NCI-H1417 treated with DMSO at 0.1 percent for 48 hours (cell line): ENCODE measurements at places on chromosomes 7 and 10.

DNA sequence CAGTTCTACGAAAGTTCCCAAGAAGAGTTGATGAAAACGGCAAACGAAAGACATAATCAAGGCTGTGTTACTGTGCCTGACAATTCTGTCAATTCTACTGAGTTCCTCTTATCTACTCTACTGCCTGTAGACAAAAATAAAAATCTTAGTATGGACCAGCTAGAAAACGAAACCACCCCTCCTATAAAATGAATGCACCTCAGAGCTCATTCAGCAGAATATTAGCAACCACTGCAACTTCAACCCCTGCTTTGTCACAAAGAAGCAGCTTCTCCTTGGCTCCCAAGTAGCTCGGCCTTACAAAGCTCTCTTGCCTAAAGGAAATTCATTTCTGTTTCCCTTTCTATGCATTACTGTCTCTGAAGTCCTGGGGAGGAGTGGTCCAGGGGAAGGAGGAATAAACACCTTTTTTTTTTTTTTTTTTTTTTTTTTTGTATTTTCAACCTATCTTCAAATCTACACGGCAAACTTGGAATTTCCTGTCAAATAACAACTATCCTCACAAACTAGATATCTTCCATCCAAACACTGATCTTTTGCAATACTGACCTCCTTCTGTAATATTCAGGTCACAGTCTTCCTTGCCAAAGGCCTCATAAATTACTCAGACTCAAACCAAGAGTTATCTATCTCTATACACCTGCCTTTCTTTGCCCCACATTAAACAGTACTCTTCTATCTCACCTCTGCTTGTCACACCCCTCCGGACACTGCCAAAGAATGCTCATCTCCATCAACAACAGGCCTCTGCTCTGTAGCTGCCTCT is 74.3 kb downstream of the GLI3 start:
- no peak for DNase-seq

DNA sequence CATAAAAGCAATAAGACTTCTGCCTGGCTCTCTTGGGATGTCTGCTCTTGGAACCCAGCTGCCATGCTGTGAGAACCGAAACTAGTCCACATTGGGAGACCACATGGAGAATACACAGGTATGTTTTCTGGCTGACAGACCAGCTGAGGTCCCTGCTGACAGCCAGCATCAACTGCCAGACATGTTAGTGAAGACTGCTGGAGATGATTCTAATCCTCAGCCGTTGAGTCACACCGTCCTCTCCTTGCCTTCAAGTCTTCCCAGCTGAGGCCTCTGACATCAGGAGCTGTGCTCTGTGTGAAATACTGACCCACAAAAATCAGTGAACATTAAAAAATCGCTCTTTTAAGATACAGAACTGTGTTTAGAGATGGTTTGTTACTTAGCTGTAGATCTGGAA is 36.9 kb upstream of the AGR2 start:
- no peak for DNase-seq

GRCh38 chr10:118850418-118851061 is 95.8 kb upstream of the CACUL1 start:
- DNase-seq, result peak; percentile 2

GRCh38 chr10:110858297-110858934 is 13.3 kb upstream of the PDCD4 start:
- no peak for DNase-seq

DNA sequence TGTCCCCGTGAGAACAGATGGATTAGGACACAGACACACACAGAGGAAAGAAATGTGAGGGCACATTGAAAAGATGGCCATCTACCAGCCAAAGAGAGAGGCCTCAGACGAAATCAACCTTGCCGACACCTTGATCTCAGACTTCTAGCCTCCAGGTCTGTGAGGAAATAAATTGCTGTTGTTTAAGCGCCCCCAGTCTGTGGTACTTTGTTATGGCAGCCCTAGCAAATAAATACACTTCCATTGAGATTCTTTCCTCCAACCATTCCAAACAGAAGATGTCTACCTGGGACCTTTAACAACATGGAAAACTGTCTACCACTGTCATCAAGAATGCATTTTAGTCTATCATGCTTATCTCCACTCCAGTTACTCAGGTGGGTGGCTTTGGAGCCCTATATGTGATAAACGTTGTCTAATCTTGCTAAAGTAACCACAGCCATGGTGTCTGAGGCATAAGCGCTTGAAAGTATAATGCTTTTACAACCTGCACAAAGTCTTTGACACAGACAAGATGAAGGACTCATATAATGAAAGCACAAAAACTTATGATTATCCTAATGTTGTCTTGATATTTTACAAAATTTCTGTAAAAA is 244.3 kb downstream of the MTERF1 start:
- no peak for DNase-seq

DNA sequence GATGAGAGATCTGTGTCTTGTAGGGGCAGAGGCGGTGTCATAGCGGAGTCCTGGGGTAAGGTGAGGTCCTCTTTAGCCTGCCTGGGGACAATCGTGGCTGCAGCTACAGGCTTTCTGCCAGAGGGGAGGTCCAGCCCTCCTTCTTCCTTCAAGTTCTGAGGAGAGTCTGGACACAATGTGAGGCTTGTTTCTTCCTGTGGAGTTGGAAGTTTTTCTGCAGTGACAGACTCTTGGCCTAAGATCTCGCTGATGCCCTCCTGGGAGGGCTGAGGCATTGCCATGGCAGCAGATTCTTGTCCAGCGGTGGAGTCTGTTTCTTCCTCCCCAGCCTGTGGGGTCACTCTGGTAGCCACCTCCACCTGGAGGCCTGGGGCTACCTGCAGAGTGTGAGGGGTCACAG is 4.4 kb downstream of the NACAD start:
- no peak for DNase-seq

GRCh38 chr7:79828866-79829265 is 305.8 kb upstream of the GNAI1 start:
- DNase-seq, result no peak

DNA sequence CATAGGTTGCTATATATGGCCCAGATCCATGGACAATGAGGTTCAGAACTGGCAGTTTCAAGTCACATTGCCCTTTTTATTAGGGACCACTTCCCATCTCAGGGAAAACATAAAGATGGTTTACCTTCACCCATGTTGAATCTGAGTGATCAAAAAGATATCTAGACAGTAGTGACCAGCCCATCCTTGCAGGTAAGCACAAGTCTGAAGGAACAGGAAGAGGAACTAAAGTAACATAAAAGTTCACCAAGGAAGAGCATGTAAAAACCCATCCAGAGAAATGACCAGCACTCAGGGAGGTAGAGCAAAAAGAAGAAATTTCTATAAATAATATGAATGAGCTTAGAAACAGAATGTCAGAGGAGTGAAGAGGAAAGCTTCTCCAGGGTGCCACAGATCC is 382.5 kb downstream of the PARD3 start:
- no peak for DNase-seq

DNA sequence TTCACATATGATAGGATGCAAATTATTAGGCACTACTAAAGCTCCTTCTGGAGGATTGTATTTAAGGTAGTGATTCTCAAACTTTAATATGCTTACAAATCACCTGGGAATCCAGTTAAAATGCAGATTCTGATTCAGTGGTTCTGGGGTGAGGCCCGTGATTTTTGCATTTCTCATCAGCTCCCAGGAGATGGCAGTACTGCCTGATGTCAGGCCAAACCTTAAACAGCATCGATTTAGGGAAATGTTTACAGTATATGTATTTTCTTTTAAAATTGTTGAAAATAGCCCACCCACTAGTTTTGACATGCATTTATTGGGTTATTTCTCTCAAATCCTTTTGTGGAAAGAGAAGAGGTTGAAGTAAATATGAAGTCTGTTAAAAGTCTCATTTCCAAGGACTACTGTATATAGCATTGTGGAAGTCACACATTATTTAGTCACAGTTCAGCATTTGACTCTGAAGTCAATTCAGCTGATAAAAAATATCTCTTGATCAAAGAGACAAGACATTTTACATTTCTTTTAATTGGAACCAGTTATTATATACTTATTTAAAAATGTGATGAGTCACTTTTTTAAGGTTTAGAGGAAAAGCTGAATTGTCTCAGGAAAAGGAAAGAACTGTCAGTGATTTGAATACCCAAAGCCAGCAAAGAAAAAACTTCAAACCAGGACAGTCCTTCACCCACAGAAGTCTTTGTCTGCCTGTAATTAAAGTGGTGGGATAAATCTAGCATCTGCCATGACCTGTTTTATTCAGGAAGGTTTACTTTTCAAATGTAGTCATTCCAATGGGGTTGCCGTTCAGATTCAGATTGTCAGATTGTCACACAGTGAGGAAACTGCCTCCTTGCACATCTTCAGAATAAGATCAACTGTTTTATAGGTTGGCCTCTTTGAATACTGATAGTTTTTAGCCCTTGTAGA is 21.1 kb upstream of the HBP1 start:
- no peak for DNase-seq

- no peak for DNase-seq
Observed at GRCh38 chr7:116399819-116400218, 99.7 kb upstream of the CAV2 start.

- no peak for DNase-seq
Observed at GRCh38 chr7:66583490-66584110, 45.1 kb upstream of the KCTD7 start.

- DNase-seq, result no peak
Observed at GRCh38 chr10:50419091-50419490, 167.8 kb upstream of the ASAH2 start.

DNA sequence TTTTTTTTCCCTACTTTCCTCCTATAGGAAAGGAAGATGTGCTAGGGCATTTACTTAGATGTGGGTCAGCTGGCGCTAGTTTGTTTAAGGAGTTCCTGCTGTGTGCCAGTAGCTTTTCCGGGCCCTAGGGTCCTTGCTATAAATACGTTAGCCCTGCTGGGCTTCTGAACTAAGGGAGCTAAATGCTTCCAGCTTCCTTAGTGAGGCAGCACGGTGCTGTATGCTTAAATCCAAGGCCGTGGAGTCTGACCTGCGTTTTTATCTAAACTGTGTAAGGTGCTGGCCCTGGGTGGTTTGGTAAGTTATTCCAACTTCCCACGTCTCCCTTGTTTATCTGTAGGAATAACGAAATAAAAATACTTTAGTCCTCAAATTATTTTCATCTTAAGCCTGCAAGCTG is 594 bp downstream of the TDRD1 start:
- no peak for DNase-seq

GRCh38 chr10:133133471-133134231 is 26.4 kb upstream of the KNDC1 start:
- DNase-seq, result no peak

GRCh38 chr7:46554688-46555422 is 633.8 kb upstream of the IGFBP3 start:
- no peak for DNase-seq

GRCh38 chr10:121525251-121526134 is 72.8 kb downstream of the FGFR2 start:
- no peak for DNase-seq
